AG04450 (cell line): ENCODE measurements at places on chromosomes 7 and 10.

DNA sequence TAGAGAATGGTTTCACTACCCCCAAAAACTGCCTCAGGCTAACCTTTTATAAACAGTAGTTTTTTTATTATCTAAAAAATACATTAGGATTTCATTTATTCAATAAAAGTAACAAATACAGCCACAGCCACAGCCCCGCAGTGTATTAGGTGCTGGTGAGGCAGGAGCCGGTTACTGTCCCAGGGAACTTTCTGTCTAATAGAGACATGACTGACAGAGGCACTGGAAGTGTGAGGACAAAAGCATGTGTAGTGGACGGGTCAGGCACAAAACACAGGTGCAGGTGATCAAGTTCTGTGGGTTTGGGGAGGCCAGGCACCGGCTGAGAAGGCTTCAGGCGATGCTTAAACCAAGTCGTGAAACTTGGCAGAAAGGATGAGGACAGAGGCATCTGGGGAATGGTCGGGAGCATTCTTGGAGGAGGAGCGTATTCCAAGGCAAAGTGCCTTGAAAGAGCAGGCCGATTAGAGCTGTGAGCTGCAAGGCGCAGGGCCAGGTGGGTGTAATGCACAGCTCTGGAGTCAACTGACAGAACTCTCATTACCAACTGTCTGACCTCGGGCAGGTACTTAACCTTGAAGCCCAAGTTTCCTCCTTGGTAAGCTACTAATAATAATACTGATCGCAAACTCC lies 138.2 kb downstream of the USP6NL start:
- no peak for DNase-seq

- DNase-seq = no peak
Observed at GRCh38 chr10:132689721-132690360, 96.1 kb downstream of the NKX6-2 start.

GRCh38 chr7:123553159-123553558 lies 4.5 kb downstream of the NDUFA5 start:
- DNase-seq = no peak

DNA sequence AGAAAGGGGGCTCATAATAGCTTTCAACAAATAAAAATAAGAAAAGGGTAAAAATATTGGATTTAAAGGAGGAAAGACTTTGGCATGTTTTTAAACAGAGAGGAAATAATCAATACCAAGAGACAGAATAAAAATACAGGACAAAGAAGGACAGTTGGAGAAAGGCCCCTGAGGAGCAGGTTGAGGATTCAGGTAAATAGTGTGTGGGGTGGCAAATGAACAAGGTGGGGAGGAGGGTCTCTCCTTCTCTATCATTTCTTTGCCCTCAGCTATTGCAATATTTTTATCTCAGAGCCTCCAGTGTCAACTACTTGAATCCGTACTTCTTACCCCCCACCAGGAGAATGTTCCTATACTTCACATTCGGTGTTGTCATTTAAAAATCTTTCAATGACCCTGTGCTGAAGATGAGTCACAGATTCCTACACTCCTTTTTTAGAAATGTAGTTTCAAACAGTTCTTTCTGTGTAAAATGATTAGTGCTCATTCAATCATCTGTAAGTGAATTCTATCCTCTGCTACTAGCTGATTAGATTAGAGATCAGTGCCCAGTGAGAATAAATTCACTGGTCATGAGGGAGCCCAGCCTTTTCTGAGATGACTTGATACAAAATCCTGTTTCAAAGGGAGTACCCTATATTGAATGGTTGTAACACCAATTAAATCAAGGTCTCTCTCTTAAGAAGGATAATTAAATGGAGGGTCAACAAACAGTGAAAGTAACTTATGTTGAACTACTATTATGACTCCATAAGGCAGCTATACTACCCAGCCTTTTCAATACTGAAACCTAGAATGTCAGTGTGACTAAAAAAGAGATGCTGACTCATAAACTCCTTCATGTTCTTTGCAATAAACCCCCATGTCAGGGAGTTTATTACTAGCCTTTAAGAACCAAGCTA lies 50.4 kb upstream of the WNT16 start:
- DNase-seq = no peak

GRCh38 chr10:29703271-29703670 lies 68.5 kb upstream of the SVIL start:
- no peak for DNase-seq

GRCh38 chr7:28155019-28155660 lies 25.5 kb downstream of the JAZF1 start:
- no peak for DNase-seq

DNA sequence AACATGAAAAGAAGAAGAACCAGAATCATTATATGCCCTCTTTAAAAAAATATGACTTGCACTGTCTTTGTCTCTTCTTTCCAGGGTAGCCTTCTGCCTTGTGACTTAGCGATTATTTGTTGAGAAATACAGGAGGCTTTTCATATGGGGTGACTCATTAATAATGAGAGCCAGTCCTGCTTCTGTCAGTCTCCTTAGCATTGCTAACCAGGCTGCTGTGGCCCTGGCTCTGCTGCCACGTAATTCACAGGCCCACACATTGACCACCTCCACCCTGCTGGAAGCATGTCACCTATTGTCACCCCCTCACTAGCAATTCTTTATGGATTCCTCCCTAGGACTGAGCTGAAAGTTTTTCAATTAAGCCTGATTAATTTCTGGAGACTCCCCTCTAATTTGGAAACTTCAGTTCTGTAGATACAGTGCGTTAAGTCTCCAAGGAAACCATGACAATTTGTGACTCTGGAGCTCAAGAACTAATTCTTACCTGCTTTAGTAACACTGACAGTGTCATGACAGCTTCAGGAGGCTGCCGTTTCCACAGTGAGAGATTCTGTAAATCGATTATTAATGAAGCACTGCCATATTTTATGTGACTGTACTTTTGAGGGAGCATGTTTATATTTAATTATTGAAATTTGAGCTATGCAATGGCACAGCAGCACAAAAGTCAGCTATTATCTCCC lies 267.9 kb upstream of the SP8 start:
- no peak for DNase-seq

GRCh38 chr7:114949231-114949630 lies 27.3 kb downstream of the MDFIC start:
- DNase-seq = no peak

- no peak for DNase-seq
Observed at GRCh38 chr10:127157506-127158200, 38.7 kb downstream of the INSYN2A start.

- DNase-seq = no peak
Observed at GRCh38 chr7:150570556-150571465, 3.6 kb downstream of the GIMAP4 start.

DNA sequence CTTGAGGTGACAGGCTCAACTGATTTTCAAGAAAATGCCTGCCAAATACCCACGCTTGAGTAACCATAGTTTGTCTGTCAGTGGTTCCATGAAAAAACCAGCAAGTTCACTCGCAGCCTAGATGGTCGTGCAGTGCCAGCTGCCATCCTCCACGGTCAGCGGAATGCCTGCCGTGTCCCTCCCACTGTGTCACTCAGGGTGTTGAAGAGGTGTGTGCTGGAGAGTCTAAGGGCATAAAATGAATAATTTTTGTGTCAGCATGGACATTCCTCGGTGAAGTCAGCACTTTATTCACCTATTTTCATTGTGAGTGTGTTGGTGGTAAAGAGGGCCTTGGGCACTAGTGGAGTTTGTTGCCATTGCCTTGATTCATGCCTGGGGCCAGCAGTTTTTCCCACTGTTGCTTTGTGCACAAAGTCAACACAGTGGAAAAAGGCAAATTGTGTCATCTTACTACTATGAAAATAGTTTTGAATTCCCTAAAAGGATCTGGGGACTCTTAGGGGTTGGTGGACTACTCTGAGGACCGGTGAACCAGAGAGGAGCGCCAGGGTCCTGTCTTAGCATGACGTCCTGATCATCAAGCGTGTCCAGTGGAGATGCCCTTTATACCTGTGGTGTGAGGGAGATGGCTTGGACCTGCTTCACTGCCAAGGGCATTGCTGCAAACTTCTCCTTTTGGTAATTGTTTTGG lies 17.6 kb downstream of the MINDY4 start:
- no peak for DNase-seq

- no peak for DNase-seq
Observed at GRCh38 chr10:21497177-21497807, 28.2 kb downstream of the SKIDA1 start.

GRCh38 chr10:86206240-86206579 lies 160.4 kb downstream of the GRID1 start:
- DNase-seq = no peak

DNA sequence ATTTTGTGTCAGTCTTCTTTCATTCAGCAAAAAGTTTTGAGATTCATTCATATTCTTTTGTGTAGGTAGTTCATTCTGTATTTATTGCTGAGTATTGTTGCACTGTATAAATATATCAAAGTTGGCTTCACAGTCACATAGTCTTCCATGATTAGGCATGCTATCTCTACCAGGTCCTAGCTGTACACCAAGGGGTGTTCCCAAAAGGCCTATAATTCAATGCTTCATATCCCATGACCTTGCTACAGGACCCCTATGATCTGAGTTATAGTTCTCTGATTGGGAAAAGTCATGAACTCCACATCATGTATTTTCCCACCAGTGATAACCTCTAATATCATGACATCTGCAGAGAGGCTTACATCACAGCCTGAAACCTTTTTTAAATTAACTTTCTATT lies 47.3 kb upstream of the MAGI2 start:
- DNase-seq = no peak

DNA sequence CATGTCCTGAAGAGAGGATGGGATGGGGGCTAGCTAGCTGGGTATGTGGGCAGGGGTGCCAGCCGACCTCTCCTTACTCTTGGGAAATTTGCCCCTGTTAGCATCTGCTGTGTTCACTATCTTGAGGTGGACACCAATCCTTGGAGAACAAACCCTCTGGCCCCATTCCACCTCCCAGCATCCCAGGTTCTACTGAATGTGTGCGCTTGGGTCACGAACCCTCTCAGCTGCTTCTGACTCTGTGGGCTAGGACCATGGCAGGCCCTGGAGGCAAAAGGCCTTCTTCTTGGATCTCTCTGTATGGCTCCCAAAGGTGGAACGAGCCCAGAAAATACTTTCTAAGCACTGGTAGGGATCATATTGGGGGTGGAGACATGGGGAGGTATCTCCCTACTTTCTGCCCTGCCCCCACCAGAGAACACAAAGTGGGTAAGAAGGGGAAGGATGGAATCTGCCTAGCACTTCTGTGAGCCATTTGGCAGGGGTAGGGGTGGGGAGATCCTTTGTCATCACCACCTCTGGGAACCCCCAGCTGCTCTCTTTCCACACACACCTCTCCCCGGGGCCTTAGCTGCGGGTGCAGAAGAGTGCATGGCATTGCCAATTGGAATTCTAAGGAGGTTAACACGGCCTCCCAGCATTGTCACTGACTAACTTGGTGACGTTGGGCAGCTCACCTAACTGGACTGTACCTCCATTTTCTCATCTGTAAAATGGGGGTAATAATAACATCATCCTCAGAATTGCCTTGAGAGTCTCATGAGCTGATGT lies 7.7 kb downstream of the UNC5B start:
- no peak for DNase-seq

GRCh38 chr10:52135101-52135500 lies 179.0 kb upstream of the DKK1 start:
- DNase-seq = no peak

DNA sequence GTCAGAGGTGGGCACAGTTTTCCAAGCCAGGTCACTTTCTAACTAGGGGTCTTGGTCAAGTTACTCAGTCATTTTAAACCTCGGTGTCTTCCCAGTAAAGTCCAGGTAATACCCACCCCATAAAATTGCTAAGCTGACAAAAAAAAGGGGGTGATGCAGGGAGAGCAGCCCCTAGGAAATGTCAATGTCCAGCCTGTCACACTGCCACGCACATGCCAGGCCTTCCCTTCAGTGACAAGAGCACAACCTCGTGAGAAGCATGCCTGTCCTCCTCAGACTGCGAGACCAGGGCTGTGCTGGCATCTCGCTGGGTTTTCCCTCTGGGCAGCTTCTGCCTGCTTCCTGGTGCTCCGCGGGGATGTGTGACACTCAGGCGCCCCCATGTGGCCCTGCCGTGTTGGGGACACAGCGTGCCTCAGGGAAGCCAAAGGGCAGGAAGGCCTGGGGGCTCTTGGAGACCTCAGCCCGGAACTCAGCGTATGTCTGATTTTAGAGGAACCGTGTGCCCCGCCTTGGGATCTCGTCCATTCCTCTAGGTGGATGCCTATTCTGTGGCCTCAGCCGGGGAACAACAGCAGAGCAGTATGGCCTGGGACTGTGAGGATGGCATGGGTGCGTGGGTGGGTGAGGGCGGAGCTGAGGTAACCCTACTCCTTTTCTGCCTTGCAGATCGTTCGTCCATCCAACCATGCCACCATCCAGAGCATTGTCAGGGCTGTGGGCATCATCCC lies 10.2 kb upstream of the GDF2 start:
- peak; percentile 43 for DNase-seq

DNA sequence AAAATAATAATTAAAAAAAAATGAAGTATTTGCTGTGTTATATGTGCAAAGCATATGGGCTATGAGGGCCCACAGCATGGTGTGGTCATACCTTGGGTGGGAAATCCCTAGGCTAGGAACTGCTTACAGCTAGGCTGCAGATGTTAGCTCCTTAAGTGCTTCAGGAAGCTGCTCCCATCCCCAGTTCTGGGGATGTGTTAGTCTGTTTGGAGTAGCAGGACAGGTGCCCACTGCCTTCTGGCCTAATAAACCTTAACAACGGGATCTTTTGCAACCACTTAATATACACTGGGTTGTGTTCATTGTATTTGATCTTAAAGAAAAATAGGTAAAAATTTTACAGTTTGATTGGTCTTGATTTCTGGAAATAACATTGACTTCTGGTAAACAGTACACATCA lies 46.3 kb downstream of the HK1 start:
- DNase-seq = no peak

DNA sequence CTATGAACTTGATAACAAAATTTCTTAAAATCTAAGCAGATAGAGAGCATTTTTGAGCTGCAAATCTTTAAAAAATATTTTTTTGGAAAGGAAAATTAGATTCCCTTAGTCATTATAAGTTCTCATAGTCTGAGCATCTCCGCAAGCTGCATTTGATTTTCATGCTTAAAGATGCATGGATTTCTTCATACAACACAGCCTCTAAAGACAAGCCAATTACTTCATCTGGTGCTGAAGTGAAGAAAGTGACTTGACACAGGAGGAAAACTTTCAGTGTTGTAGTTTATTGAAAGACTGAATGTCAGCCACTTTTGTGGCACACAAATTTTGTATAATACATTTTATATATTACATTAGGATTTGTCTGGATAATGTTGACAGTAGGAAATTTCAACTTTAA lies 22.5 kb downstream of the SEMA3D start:
- no peak for DNase-seq

DNA sequence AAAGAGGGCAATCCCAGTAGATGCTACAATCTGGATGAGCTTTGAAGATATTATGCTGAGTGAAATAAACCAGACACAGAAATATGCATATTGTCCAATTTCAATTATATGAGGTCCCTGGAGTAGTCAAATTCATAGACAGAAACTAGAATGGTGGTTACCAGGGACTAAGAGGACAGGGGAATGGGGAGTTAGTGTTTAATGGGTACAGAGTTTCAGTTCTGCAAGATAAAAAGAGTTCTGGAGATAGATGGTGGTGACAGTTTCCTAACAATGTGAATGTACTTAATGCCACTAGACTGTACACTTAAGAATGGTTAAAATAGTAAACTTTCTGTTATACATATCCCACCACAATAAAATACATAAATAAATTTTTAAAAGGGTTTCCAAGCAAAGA lies 236.6 kb downstream of the ELMO1 start:
- no peak for DNase-seq

GRCh38 chr10:110496553-110497437 lies 912 bp upstream of the DUSP5 start:
- DNase-seq = no peak
